ENCODE measurements at places on chromosomes 12 and 14. TPM values are rescaled to one million over a fixed set of nuclear protein-coding genes. Genes with fewer than 3 reads are reported as not detected.

DHRS2 gene
- 1.5 TPM for total RNA-seq

AQP5 gene
- total RNA-seq: not detected

GYS2 gene
- total RNA-seq: not detected

APOLD1 gene
- 3.0 TPM for total RNA-seq

SELPLG gene
- 0.47 TPM for total RNA-seq

SLC25A47 gene
- not detected for total RNA-seq

CMTM5 gene
- total RNA-seq: not detected

PLA2G1B gene
- total RNA-seq: not detected

CMA1 gene
- total RNA-seq: not detected

TMEM179 gene
- total RNA-seq: 7.3 TPM

EFS gene
- total RNA-seq: 76.8 TPM

Measured in mesothelial cell of epicardium (in vitro differentiated cells).